ENCODE measurements at places on chromosomes 1 and 21.

GRCh38 chr1:222010306-222010705, 268.4 kb upstream of the DUSP10 start:
- DNase-seq: no peak

DNA sequence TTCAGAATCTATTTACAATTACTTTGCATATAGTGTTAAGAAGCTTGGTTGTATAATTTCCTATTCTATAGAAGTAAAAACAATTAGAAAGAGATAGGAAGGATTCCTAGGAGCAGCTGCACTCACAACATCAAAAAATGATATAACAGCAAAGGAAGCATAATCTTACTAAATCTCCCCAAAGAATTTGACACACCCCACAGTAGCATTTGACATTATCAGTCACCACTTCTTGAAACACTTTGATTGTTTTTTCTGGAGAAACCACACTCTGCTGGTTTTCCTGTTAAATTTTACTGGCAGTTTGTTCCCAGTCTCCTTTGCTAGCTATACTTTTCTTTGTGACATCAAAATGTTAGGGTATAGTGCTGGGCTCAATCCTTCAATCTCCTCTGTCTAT, 100.8 kb upstream of the KIAA1614 start:
- DNase-seq: no peak

DNA sequence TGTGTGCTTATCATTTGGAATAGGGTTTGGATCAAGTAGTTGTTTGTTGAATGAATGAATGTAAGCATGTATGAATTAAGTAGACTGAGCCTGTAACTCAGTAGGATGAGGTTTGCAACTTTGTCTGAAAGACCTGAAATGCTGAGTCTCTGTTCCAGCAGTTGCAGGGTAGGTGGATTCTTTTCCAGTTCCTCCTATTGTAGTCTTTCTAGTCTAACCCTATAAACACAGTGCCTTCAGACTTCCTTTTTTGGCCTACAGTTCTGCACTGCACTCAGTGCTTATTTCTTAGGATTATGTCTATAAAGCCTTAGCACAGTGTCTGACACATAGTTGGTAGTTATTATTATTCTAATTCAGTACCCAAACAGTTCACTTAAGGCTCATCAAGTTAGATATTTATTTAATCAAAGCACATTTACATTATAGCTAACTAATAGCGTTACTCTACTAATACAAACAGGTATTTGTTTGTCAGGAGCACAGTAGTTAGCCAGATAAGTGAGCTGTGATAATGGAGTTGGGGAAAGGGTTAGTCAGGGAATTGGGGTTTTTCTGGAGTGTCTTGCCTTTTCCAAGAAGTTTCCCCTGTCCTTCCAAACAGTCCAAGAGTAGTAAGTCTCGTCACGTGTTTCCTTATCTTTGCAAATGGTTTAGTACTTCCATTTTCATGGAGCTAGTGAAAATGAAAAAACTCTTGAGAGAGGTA, 45.0 kb downstream of the ABCD3 start:
- no peak for DNase-seq

DNA sequence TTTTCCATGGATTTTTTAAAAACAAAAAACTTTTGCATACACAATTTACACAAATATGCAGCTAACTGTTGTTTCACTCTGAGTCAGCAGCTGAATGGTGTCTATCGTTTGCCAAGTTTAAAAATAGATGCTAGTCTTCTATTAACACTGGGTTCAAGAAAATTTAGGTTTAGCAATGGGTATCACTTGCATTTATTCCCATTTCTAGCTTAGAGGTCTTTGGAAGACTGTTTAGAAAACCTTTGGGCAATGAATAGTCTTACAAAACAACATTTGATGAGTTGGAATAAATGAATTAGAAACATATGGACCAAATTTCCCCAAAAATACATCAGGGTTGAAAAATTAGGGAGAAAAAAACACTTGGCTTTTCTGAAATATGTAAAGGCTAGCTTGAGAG, 165.8 kb downstream of the LYPLAL1 start:
- no peak for DNase-seq

- DNase-seq: no peak
Measured at GRCh38 chr1:184974837-184975115, 468 bp upstream of the NIBAN1 start.

DNA sequence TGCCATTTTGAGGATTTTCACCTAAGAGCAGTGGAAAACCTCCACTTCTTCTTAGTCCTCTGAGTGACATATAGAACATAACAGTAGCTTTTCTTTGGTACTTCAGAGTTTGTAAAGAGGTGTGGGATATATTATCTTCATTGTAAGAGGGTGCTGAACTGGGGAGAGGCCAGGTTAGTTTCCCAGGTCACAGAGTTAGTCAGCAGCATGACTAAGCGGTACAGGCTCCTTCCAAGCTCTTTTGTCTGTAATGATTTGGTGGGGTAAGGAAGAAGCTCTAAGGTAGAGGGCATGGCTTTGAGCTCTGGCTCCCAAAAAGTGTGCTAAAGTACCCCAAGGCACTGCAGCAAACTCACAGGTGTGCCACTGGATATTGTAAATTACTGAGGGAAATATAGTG, 325.0 kb upstream of the PLXNA2 start:
- peak; percentile 37 for DNase-seq

All from kidney tubule cell (primary cell).